ENCODE measurements at places on chromosomes 5 and 9.

DNA sequence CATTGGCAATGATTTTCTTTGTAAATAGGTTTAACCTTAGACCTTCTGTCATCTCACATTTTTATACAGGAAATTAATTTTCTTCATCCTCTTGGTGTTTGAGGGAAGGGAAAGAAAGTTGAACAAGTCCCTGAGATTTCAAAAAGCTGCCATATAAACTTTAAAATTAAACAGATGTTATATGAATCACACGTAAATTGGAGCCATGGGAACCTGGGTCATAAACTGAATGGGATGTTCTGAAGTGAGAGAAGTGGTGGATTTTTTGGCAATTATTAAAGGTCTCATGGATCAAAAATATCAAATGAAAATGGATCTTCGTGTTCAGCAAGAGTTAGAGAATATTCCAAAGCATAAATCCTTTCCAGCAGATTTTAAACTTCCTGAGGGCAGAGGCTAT, 242.2 kb downstream of the DMRT2 start:
- DNase-seq, result no peak

DNA sequence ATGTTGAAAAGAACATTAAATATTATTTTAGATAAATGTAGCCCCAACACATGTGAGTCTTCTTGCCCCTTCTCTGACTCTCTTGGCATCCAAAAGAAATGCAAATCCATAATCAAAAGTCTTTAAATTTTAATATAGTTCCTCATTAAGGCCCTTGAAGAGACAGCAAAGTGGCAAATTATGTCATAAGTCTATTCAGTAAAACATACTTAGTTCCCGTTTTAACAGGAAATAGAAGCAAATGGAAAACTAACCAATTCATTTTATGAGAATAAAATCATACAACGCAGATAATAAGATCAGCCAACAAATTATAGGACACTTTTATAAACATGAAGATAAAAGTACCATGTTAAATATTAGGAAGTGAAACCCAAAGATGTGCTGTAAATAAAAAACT, 20.1 kb upstream of the IFNB1 start:
- no peak for DNase-seq

GRCh38 chr5:38603691-38604090, 47.2 kb upstream of the LIFR start:
- no peak for DNase-seq

DNA sequence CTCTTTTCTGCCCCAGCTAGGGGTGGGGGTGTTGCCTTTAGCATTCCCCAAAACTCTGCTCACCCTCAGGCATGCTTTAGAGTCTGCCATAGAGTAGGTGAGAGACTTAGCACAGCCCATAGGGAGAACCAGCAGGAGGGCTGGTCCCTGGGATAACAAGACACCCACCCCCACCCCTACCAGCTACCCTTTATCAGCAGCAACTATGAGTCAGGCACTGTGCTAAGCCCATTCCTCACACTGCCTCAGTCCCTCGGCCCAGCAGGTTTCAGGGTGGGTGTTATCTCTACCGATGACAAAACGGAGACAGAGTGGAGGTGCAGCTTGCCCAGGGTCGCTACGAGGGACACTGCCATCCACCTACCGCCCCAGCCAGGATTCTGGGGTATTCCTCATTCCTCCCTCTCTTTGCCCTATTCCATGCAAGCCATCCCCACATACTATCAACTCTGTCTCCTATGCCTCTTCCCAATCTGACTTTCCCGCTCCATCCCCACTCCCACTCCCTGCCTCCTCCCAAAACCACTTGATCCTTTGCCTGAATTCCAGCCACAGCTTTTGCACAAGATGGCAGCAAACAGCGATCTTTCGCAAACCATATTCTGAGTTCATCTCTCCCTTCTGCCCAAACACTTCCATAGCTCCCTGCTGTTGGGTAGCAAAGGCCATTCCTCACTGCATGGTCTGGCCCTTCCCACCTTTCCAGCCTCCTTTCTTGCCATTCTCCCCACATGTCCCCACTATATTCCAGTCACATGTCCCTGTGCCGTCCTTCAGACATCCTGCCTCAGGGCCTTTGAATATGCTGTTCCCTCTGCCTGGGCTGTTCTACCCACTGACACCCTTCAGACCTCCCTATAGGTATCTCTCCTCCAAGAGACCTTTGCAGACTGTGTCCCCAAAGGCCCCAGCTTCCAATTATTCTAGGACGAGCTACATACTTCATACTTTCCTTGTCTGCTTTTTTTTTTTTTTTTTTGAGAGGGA, 5.1 kb downstream of the CIZ1 start:
- no peak for DNase-seq

DNA sequence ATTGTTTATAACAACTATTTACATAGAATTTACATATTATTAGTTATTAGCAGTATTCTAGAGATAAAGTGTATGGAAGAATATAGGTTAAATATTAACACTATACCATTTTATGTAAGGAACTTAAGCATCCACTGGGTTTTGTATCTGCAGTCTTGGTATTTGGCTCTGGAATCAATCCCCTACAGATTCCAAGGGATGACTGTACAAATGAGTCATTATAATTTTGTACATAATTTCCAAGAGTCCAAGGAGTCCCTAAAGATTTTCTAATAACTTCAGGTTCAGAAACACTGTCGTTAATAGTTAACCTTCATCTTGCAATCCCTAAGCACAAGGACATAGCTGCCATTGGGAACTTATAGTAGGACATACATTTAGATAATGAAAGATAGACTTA, 254.8 kb upstream of the PDE4D start:
- no peak for DNase-seq

Data from activated CD4-positive, CD25-positive, alpha-beta regulatory T cell treated with anti-CD3 and anti-CD28 coated beads, Interleukin-2, amount 50 U/mL, for 16 hours (primary cell).